ENCODE measurements at places on chromosomes 1 and 21.
A peak's percentile ranks its signal among the peaks of the same experiment; 100 is the strongest.

DNA sequence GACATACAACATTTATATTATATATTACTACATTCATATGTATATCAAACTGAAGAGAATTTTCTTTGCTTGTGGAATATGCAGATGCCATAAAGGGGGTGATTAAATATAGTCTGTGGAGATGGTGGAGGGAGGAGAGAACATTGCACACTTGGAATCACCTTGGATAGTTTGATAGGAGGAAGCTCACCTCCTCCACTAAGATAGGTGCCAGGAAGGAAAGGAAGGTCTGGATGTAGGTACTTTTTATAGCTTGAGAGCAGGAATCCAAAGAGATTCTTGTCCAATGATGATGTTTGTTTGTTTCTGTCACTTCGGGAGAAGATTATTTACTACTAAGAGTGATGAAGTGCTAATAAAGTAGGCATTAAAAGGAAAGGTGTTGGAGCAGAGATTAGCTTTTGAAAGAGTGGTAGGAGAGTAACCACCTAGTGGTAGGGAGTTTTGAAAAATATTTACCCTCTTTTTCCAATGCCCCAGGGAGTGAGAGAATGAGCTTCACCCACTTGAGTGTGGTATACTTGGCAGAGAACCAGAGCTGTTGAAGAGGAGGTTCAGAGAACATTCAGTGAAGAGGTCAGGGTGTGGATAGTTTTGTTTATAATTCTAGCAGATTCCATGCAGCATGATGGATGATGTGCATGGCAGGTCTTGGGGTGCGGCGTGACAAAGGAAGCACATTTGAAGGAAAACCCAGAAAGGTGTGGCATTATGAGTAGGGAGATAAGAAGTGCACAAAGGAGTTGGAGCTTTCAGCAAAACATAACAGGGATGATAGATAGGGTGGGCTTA lies 145.0 kb downstream of the PATJ start:
- peak; percentile 82 for DNase-seq

DNA sequence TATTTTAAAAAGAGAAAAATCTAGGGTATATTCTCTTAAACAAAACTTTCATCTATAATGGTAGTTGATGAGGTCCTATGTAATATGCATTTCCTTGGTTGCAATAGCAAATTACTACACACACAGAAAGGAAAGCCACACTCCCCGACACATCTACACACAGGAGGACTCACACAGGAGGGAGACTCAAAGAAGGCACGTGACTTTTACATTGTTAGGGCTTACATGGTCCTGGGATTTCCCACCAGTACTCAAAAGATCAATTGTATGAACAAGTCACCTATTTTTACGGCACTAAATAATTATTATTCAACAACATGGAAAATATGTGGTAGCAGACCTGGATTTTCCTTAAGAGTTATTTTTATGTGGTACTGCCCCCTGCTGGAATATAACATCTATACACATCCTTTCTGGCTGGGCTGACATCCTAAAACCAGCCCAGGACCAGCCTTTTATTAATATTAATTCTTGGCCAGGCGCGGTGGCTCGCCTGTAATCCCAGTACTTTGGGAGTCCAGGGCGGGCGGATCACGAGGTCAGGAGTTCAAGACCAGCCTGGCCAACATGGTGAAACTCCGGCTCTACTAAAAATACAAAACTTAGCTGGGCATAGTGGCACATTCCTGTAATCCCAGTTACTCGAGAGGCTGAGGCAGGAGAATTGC lies 33.9 kb upstream of the LGALS8 start:
- DNase-seq: peak; percentile 42

DNA sequence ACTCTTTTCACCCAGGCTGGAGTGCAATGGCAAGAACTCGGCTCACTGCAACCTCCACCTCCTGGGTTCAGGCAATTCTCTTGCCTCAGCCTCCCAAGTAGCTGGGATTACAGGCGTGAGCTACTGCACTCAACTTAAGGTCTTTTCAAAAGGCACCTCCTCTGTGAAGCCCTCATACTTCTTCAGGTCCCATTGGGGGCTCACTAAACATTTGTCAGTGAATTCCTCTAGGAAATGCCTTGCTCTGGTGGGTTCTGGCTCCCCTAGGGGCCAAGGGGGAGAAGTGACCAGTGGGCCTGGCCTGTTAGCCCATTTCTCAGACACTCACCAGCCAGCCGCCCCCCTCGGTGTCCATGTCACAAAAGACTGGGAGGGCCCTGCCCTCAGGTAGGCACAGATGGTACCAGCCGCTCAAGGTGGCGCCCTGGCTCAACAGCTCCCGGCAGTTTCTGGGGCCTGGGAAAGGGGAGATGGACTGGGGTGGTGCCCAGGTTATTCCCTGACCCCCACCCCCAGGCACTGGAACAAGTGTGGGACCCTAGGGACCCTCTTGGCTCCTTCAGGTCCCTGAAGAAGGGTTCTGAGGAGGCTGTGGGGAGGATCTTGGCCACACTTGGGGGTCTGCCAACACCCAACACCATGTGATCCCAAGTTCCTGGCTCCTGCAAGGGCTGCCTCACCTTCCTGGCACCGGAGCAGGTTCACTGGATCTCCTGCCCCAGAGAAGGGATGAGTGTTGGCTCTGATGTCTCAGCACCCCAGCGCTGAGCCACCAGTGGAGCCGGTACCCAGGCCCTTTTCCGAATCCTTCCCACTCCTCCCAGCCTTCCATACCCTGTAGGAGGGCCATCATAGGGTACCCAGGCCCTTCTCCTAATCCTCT lies 1.6 kb downstream of the FCN3 start:
- no peak for DNase-seq

GRCh38 chr1:201645956-201646355 lies 107.0 kb downstream of the NAV1 start:
- DNase-seq: no peak

DNA sequence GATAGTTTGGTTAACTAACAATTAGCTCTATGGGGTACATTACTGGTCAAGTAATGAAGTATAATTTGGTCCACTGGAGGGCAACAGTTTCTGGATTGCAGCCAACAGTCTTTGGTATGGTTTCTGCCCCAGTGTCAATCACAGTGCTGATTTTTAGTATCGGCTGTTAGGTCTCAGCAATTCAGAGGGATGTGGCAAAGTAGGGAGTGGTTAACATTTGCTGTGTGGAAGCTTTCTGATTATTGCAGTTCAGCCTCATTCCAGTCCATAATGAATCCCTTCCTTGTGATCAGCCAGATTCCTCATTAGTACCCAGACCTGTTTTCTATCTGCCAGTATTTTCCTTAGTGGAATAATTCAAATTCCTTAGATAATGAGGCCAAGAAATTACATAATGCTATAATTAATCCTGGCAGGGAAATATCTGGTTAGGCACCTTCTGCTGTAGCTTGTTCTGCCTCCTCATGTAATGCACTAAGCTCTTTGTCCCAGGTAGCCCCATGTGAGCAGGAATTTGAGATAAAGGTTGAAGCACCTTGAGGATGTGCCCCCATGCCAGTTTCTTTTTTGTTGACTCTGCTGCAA lies 14.0 kb downstream of the F3 start:
- peak; percentile 58 for DNase-seq

DNA sequence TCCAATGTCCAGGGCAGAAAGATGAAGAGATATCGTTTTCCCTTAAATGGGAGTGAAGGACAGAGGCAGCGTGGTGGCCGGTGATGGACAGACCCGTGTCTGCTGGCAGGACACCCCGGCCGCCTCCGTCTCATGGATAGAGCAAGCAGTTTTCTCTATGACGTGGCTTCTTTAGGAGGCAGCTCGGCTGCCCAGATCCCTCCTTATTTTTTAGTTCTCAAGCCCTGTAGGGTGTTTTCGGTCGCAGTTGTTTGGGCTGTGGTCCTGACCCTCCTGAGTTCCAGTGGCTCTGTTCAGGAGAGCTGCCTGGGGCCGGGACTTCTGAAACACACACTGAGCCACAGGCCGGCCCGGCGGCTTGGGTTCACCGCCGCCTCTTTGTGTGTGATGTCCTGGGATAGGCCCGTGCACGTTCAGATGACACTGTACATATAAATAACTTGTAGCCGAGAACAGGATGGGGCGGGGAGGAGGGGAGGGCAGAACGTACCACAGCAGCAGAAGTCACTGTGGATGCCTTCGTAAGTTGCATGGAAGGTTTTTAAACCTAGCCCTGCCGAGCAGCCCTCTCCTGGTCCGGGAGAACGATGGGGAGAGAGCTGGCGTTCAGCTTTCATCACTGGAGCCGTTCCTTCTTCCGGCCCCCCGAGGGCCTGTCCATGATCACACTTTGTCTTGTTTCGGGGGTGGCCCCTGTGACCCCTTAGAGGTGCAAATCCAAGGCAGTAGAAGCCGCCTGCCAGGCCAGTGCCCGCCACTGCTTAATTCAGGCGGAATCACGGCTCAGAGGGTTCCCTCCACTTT lies 65.2 kb downstream of the SIK1 start:
- DNase-seq: no peak

GRCh38 chr1:47424336-47424982 lies 8.4 kb downstream of the FOXE3 start:
- peak; percentile 71 for DNase-seq

DNA sequence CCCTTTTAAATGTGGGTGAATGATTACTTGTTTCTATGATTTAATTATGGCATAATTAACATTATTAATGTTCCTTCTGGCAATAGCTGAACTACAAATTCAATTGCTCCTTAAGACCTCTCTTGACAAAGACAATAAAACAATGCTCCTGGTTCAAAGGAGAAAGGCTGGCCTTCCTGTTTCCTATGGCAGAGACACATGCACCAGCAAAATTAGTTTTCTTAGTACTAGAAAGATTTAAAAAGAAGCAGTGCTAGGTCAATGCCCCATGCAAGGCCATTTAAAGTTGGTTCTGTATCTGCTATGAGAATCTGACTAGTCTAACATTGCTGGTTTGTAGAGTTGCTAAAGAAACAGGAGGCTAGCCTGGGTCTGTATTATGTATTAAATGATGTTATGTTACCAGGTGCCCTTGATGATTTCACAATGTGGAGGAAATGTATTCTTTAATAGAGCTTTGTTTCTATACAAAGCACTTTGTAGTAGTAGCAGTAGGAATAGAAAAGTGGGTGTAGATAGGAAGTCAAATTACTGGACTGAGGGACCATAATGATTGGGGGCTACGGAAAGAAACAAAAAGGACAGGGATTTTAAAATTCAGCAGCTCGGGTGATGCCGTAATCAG lies 38.8 kb upstream of the CD34 start:
- DNase-seq: no peak

- DNase-seq: no peak
These were observed 5.7 kb upstream of the SOAT1 start for GRCh38 chr1:179287946-179288345.

- no peak for DNase-seq
These were observed 37.5 kb downstream of the CAMTA1 start for GRCh38 chr1:6822530-6823359.

GRCh38 chr1:165352442-165353293 lies 3.8 kb downstream of the LMX1A start:
- DNase-seq: no peak

DNA sequence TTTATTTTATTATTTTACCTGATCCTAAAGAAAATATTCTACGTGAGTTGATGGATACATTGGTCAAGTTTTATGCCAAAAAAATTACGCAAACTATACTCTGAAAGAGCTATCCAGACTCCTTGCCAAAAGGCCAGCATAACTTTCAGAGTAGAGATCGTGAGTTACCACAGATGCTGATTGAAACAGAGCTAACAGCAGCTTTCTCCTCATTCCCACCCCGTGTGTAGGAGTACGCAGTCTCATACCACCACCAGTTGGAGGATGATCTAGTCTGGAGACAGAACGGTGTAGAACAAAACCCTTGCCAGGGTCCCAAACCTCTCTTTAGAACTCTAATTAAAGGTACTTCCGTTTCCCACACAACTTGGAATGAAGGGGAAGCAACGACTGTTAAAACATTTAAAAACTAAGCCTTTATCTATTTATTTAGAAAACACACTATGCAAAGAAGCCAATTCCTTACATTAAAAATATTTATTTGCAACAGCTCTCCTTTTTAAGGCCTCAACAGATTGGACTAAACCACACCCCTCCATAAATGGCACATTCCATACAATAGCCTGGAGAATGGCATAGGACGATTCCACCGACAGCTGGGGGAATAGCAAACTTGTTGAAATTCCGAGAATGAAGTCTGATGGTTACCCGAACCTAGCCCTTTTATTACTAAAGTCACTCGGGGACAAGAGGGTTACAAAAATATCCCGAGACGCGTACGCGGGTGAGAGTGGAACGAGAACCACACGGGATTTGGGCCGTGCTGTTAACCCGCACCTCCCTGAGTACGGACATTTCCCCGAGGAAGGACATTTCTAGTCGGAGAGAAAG lies 1.4 kb downstream of the NUCKS1 start:
- peak; percentile 52 for DNase-seq

- DNase-seq: peak; percentile 31
These were observed 26.1 kb downstream of the ZP4 start for GRCh38 chr1:237864338-237865244.

GRCh38 chr1:113507552-113508214 lies 117.4 kb downstream of the MAGI3 start:
- DNase-seq: no peak

DNA sequence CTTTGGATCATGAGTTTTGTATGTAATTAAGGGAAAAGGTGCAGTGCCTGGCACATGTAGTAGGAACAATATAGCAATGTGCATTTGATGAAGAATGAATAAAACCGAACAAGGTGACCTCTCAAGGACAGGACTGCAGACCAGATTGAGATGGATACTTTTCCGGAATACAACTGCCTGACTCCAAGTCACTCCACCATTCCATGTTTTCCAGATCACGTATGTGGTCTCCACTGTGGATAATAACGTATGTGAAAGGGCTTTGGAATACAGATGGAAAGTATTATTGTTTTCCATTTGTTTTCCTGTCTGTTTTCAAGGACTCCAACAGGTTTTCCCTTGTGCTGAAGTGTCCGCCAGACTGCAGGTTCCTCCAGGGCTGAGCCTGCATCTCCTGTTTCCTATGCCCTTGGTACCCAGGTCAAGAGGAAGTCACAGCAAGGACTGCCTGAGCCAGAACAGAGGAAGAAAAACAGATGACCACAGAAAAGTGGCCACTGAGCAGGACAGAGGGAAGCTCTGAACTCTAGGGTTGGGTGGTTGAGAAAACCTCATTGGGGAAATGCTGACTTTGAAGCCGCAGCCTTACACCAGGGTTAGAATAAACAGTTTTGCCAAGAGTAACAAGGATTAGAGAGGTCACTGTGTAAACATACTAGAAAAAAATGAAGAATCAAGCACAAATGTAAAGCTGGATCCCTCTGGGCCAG lies 4.0 kb downstream of the CFAP45 start:
- peak; percentile 44 for DNase-seq

DNA sequence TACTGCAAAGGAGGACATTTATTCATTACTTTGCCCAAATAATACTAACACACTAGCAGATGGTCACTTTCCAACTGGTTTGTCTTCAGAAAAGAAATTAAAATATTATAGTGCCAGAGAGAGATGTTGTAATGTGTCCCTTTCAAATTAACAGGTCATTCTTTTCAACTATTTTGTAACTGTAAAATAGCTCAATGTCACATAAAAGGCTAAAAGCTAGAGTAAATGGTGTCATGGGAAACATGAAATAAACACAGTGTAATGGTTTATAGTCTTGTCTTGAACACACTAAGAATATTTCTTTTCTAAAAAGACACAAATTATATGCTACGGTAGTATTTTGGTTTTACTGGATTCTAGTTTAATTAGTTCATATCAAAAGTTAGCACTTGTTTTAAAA lies 77.8 kb downstream of the ADGRL2 start:
- no peak for DNase-seq

- DNase-seq: peak; percentile 83
These were observed 272.9 kb downstream of the ADGRL2 start for GRCh38 chr1:82073659-82074058.

- no peak for DNase-seq
These were observed 3.2 kb downstream of the TMEM201 start for GRCh38 chr1:9591669-9592509.

GRCh38 chr1:160101717-160102522 lies 3.5 kb upstream of the IGSF8 start:
- DNase-seq: no peak

- DNase-seq: no peak
These were observed 73.0 kb downstream of the PIGK start for GRCh38 chr1:77146270-77146669.
